ENCODE measurements at places on chromosomes 1 and 21. TPM values are rescaled to one million over a fixed set of nuclear protein-coding genes. Genes with fewer than 3 reads are reported as not detected.
A peak's percentile ranks its signal among the peaks of the same experiment; 100 is the strongest.

Gene DSTYK
- total RNA-seq, result 14.4 TPM

DNA sequence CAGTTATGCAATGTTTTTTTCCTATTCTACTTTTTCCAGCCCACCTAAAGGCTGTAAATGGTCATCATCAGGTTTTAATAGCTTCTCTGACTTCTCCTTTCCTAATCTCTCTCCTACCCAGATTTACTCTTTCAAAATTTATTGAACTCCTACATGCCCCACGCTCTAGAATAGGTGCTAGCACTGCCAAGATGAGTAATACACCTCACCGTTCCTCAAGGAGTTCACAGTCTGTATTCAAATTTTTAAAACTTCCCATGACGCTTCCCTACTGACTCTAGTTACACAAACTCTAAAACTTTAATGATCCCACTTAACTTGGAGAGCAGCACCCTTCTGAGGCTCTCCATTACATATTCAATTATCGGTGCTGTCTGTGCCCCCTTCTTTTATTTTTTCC is 51.6 kb downstream of the ALG14 start:
- H3K27me3 ChIP-seq, result no peaks in the 10 kb centered on the region
- no peak overlapping the region for H3K27ac ChIP-seq
- H3K36me3 ChIP-seq, result peaks cover 12% of the 10 kb centered on the region
- no peak overlapping the region for H3K4me3 ChIP-seq
- DNase-seq, result no peak
- H3K4me1 ChIP-seq, result peaks cover 5% of the 10 kb centered on the region

GRCh38 chr1:226407199-226407496 is 745 bp downstream of the PARP1 start:
- H3K27me3 ChIP-seq, result no peaks in the 10 kb centered on the region
- H3K36me3 ChIP-seq, result peaks cover 20% of the 10 kb centered on the region
- H3K4me3 ChIP-seq, result peak overlapping the region; percentile 100
- DNase-seq, result no peak
- H3K27ac ChIP-seq, result peak overlapping the region; percentile 99

GRCh38 chr1:79587229-79587628 is 580.7 kb upstream of the ADGRL4 start:
- no peaks in the 10 kb centered on the region for H3K27me3 ChIP-seq
- DNase-seq, result no peak

All from activated naive CD8-positive, alpha-beta T cell treated with anti-CD3 and anti-CD28 coated beads for 36 hours (primary cell).